ENCODE measurements at places on chromosomes 16 and 17. TPM values are rescaled to one million over a fixed set of nuclear protein-coding genes. Genes with fewer than 3 reads are reported as not detected.

DNA sequence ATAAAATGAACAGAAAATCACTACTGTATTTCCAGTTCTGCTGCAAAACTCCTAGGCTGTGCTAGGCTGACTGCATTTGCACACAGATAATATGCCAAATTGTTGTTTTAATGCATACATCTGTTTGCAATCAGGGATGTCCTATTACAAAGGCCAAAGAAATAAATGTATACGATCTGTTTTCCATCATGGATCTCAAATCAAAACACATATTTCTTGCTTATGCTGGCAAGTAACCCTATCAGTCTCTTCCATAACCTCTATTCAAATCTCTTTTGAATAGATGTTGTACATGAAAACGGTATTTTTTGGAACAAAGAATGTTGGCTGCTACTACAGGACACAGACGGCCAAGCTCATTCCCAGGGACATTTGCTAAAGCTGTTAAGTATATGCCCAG, 56.6 kb downstream of the DUSP14 start:
- H3K27me3 ChIP-seq, result no peaks in the 10 kb centered on the region
- peaks cover 13% of the 10 kb centered on the region for H3K4me1 ChIP-seq
- H3K27ac ChIP-seq, result no peak overlapping the region
- H3K36me3 ChIP-seq, result peaks cover 8% of the 10 kb centered on the region

DNA sequence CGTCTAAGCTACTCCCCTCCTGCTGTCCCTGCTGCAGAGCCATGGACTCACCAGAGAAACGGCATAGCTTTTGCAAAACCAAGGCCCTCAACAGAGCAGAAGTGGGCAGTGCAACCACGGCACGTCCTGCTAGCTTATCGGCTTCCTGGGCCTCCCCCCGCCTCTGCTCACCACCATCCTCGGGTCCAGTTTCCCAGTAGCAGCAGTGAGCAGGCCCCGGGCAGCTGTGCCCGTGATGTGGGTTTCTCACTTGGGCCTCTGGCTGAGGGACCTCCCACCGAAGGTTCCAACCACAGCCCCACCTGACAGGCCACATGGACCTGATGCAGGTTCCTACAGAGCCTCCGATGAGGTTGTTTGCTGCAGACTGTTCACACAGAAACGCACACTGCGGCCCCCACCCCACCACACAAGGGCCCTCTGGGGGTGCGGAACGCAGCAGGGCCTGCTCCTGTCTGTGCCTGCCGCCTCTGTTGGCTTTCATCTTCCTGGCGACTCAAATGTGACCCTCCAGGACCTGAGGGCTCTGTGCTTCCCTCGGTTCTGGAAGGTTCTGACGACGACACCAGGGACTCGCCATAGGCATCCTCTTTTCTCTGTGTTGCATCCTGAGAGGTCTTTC, 24.8 kb downstream of the PDIA2 start:
- no peaks in the 10 kb centered on the region for H3K4me1 ChIP-seq
- no peak overlapping the region for H3K4me3 ChIP-seq
- no peak for DNase-seq
- no peak overlapping the region for H3K27ac ChIP-seq

DNA sequence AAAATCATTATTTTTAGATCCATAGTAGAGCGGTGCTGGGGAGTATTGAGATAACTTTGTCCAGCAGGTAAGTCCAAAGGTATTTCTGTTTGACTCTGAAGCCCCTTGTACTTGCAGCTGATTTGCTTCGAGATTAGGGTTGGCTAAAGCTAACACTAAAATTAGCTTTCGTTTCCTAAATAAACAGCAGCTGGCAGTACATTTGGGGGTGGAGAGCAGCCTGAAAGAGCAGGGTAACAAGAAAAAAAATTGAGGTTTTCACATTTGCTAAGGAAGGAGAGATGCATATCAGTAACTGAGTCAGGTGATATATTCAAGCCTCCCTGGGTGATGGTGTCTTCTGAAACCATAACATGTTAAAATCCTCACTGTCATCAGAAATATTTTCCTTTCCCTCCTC, 37.4 kb upstream of the TMC5 start:
- H3K4me1 ChIP-seq, result no peaks in the 10 kb centered on the region
- H3K4me3 ChIP-seq, result no peak overlapping the region
- no peak for DNase-seq

Gene PRCD
- polyA plus RNA-seq, result 0.93 TPM

DNA sequence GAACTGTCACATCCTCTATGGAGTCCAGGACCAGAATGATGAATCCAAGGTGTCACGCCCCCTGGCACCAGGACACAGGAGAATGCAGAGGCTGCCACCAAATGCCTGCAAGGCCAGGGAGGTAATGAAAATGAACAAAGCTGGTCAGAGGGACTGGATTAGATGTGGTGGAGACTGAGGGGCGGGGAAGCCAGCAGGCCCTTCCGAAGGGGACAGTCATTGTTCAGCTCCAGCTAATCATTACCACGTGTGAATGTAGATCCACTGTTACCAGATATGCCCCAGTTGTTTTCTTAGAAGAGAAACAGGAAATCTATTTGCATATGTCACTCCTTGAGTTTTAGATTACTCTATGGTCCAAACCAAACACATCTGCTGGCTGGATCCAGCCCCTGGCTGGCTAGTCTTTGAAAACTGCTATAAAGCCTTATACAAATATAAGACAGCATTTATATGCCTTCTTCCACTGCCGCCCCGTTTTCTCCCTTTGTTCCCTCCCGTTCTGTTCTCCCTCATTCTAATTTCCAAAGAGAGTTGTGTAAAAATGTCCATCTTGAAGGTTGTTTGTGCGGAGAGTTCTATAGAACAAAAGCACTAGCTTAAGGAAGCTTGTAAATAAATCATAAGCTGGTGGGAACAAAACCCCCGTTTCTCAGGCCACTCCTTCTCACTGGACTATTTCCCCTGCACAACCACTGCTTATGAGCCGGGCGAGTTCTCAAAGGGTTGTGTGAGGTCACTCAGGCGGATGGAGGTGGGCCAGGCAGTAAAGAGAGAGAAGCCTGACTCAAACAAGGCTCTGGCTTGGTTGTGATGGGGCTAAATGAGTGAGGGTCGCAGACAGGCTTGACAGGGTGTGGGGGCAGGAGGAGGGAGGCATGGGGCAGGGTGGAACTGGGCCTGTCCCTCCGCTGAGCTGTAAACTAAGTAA, 14.2 kb downstream of the CRYM start:
- peak; percentile 61 for DNase-seq
- H3K27me3 ChIP-seq, result no peaks in the 10 kb centered on the region
- H3K4me1 ChIP-seq, result peaks cover 23% of the 10 kb centered on the region
- no peak overlapping the region for H3K4me3 ChIP-seq

GRCh38 chr17:63275318-63275970, 170.7 kb downstream of the CYB561 start:
- H3K36me3 ChIP-seq, result no peaks in the 10 kb centered on the region
- peak overlapping the region; percentile 29 for H3K4me3 ChIP-seq
- H3K27ac ChIP-seq, result peak overlapping the region; percentile 93
- DNase-seq, result peak; percentile 98
- peaks cover 65% of the 10 kb centered on the region for H3K4me1 ChIP-seq
- H3K27me3 ChIP-seq, result no peaks in the 10 kb centered on the region

Gene TMC7
- polyA plus RNA-seq, result 1.4 TPM

- peak; percentile 53 for DNase-seq
- H3K36me3 ChIP-seq, result no peaks in the 10 kb centered on the region
- peaks cover 3% of the 10 kb centered on the region for H3K4me1 ChIP-seq
- peak overlapping the region; percentile 69 for H3K27ac ChIP-seq
Measured at GRCh38 chr16:30335598-30336474, 19.3 kb downstream of the CD2BP2 start.

Gene EFCAB5
- 0.41 TPM for polyA plus RNA-seq

DNA sequence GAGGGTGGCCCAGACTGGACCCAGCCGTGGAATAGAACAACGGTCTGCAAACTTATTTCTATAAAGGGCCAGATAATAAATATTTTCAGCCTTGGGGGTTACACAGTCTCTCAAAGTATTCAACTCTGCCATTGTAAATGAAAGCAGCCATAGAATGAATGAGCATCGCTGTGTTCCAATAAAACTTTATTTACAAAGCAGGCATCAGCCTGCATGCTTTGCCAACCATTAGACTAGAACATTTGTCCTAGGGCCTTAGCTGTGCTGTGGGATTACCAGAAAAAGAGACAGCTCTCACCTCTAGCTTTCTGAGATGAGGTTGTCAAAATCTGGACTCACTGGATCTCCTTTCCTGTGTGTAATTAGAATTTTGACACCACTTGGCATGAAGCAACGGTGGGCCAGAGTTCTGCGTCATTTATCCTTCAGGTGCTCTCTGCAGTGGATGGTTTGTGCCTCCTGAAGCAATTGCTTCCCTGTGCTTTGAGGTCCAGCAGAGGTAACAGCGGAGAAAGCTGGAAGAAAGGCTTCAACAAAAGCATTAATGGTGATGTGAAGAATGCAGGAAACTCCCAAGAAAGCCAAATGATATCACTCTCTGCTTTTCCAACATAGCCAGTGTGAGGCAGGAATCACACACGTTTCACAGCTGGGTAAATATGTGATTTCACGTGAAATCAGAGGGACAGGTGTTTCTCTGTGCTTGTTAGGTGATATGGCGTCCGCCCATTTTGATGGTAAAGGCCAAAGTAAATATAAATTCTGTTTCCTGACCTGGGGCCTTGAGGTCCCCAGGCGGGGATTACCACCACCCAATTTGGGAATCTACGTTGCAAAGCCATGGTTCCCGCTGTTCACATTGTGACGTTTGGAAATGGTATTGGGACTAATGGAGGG, 148.4 kb downstream of the PITPNC1 start:
- H3K4me3 ChIP-seq, result no peak overlapping the region
- no peak overlapping the region for H3K27ac ChIP-seq
- peaks cover 31% of the 10 kb centered on the region for H3K4me1 ChIP-seq
- H3K27me3 ChIP-seq, result no peaks in the 10 kb centered on the region
- no peaks in the 10 kb centered on the region for H3K36me3 ChIP-seq

GRCh38 chr17:61168506-61168905, 231.1 kb upstream of the TBX2 start:
- H3K27ac ChIP-seq, result no peak overlapping the region
- no peaks in the 10 kb centered on the region for H3K4me1 ChIP-seq
- DNase-seq, result peak; percentile 27
- no peak overlapping the region for H3K4me3 ChIP-seq

Gene TMEM132E
- not detected for polyA plus RNA-seq

Gene TBC1D3K
- polyA plus RNA-seq, result not detected

DNA sequence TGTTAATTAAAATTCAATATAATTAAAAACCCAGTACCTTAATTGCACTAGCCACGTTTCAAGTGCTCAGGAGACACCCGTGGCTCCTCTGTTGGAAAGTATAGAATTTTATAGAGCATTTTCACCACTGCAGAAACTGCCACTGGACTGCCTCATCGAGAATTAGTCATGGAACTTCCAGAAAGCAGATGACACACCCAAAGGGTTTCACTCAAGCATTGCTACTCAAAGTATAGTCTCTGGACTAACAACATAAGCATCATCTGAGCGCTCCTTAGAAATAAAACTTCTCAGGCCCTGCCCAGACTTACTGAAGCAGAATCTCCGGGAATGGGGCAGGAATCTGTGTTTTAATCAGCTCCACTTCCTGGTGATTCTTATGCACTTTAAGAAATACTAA, 63.5 kb upstream of the GPR139 start:
- H3K27me3 ChIP-seq, result no peaks in the 10 kb centered on the region
- no peaks in the 10 kb centered on the region for H3K4me1 ChIP-seq
- DNase-seq, result no peak
- H3K4me3 ChIP-seq, result no peak overlapping the region
- no peaks in the 10 kb centered on the region for H3K36me3 ChIP-seq
- no peak overlapping the region for H3K27ac ChIP-seq

- DNase-seq, result peak; percentile 34
- peaks cover 18% of the 10 kb centered on the region for H3K4me1 ChIP-seq
- H3K4me3 ChIP-seq, result no peak overlapping the region
- H3K27me3 ChIP-seq, result no peaks in the 10 kb centered on the region
- no peak overlapping the region for H3K27ac ChIP-seq
Measured at GRCh38 chr16:66525396-66526180, 24.3 kb downstream of the TK2 start.

- no peak for DNase-seq
- no peaks in the 10 kb centered on the region for H3K4me1 ChIP-seq
- no peak overlapping the region for H3K4me3 ChIP-seq
- H3K36me3 ChIP-seq, result no peaks in the 10 kb centered on the region
Measured at GRCh38 chr17:74148901-74149596, 54.4 kb upstream of the RPL38 start.

Gene SYCE1L
- polyA plus RNA-seq, result not detected

Gene PLXDC1
- 0.24 TPM for polyA plus RNA-seq

DNA sequence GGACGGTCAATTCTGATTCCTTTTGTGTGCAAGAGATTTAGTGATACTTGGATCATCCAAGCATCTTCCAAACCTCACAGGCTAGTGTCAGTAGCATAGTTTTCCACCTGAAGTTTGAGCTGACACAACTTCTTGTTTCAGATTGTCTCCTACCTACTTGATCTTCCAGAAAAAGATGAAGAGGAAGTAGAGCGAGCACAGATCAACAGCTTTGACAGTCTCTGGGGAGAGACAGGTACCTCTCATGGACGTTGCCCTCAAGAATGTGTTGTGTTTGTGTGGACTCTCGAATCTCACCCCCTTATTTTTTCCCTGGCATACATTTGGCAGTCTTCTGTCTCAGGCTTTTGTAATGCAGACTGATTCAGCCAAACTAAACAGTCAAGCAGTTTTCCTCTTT, 47.4 kb downstream of the CYB561 start:
- H3K4me3 ChIP-seq, result no peak overlapping the region
- peaks cover 14% of the 10 kb centered on the region for H3K36me3 ChIP-seq
- peaks cover 61% of the 10 kb centered on the region for H3K4me1 ChIP-seq
- H3K27ac ChIP-seq, result peak overlapping the region; percentile 90

DNA sequence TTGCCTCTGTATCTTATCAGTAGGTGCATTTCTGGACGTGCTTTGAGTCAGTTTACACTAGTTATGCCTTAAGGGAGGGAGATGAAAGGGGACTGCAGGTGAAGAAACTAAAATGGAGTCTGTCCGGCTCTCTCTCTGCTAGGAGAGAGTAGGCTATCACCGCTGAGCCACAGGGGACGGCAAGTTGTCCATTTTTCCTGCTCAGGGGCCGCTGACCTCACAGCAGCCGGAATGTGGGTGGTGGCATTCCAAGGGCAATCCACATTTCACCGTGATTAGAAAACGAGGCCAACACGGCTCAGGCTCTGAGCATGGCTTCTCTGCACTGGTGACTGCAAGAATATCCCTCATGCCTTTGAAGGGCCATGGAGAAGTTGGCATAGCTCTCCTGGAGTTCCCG, 19.0 kb upstream of the KLHDC4 start:
- no peaks in the 10 kb centered on the region for H3K36me3 ChIP-seq
- H3K4me1 ChIP-seq, result peaks cover 17% of the 10 kb centered on the region

Gene WFIKKN2
- polyA plus RNA-seq, result not detected

Gene MYH8
- polyA plus RNA-seq, result not detected

DNA sequence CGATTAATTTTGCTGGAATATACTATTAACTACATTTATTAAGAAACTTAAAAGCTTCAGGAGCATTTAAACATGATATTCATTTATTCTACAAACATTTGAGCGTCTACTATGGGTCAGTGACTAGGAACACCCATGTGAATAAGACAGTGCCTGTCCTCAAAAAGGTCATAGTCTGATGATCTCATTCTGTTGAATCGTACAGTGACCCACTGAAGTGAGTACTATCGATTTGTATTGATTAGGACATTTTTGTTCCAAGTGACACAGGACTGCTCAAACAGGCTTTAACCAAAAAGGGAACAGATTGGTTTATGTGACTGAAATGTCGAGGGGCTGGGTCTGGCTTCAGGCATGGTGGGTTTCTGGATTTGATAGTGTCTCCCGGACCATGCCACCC, 68.6 kb downstream of the WSB1 start:
- no peak overlapping the region for H3K27ac ChIP-seq
- no peak for DNase-seq
- H3K27me3 ChIP-seq, result no peaks in the 10 kb centered on the region
- H3K4me1 ChIP-seq, result peaks cover 22% of the 10 kb centered on the region
- no peak overlapping the region for H3K4me3 ChIP-seq
- no peaks in the 10 kb centered on the region for H3K36me3 ChIP-seq

Gene OR4D2
- polyA plus RNA-seq, result not detected

All from GM23248 (cell line).